ENCODE measurements at places on chromosomes 5 and 9. TPM values are rescaled to one million over a fixed set of nuclear protein-coding genes. Genes with fewer than 3 reads are reported as not detected.
A peak's percentile ranks its signal among the peaks of the same experiment; 100 is the strongest.

CCDC152 gene
- total RNA-seq: 1.3 TPM

ACOT12 gene
- total RNA-seq: 0.18 TPM

- no peaks in the 10 kb centered on the region for H3K36me3 ChIP-seq
- H3K27me3 ChIP-seq: no peaks in the 10 kb centered on the region
- peak; percentile 87 for DNase-seq
- H3K4me1 ChIP-seq: peaks cover 15% of the 10 kb centered on the region
Measured at GRCh38 chr9:110742741-110743371, 74.3 kb downstream of the MUSK start.

- no peak for DNase-seq
- no peak overlapping the region for H3K27ac ChIP-seq
- H3K27me3 ChIP-seq: no peaks in the 10 kb centered on the region
- no peak overlapping the region for H3K4me3 ChIP-seq
Measured at GRCh38 chr9:4997631-4998030, 12.6 kb downstream of the JAK2 start.

GRCh38 chr5:79263290-79263689, 27.4 kb downstream of the JMY start:
- DNase-seq: no peak
- H3K27ac ChIP-seq: no peak overlapping the region
- no peaks in the 10 kb centered on the region for H3K27me3 ChIP-seq

C5orf63 gene
- total RNA-seq: 5.0 TPM

All from muscle of leg (tissue), 16 donors.